ENCODE measurements at places on chromosomes 11 and 22. TPM values are rescaled to one million over a fixed set of nuclear protein-coding genes. Genes with fewer than 3 reads are reported as not detected.
A peak's percentile ranks its signal among the peaks of the same experiment; 100 is the strongest.

The OR2AT4 gene
- not detected for total RNA-seq

The GPR83 gene
- 0.09 TPM for total RNA-seq

The ACRV1 gene
- not detected for total RNA-seq

The DEUP1 gene
- 0.04 TPM for total RNA-seq

The NRIP3 gene
- 1.6 TPM for total RNA-seq

The CD6 gene
- total RNA-seq = 0.18 TPM

The PRDM11 gene
- total RNA-seq = 20.7 TPM

The SCGB1D4 gene
- not detected for total RNA-seq

- no peaks in the 10 kb centered on the region for H3K27me3 ChIP-seq
- no peak overlapping the region for H3K4me3 ChIP-seq
- DNase-seq = no peak
- H3K27ac ChIP-seq = no peak overlapping the region
Observed at GRCh38 chr11:64314805-64315561, 2.4 kb downstream of the TRMT112 start.

GRCh38 chr22:43014316-43014868 is 557 bp downstream of the PACSIN2 start:
- no peaks in the 10 kb centered on the region for H3K27me3 ChIP-seq
- peak overlapping the region; percentile 55 for H3K4me3 ChIP-seq
- peaks cover 15% of the 10 kb centered on the region for H3K4me1 ChIP-seq
- no peaks in the 10 kb centered on the region for H3K36me3 ChIP-seq
- DNase-seq = peak; percentile 68
- peak overlapping the region; percentile 16 for H3K27ac ChIP-seq

DNA sequence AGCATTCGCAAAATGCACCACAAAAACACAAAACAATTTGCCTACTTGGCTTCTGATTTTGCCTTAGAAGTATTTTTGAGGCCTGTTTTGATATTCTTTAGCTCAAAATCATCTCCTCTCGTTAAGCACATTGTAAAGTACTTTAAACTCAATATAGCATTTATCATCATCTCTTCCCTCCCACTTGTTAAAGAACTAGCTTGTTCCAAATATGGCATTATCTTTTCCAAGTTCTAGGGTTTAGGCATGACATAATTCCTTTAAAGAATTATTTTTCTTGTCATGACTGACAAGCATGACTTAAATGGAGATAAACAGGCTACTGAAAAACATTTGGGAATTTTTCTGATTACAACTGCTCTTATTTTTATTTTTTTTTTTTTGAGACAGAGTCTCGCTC is 21.3 kb downstream of the CELF1 start:
- H3K27ac ChIP-seq = no peak overlapping the region
- DNase-seq = no peak
- H3K4me1 ChIP-seq = no peaks in the 10 kb centered on the region
- no peak overlapping the region for H3K4me3 ChIP-seq
- H3K27me3 ChIP-seq = no peaks in the 10 kb centered on the region
- peaks cover 9% of the 10 kb centered on the region for H3K36me3 ChIP-seq

DNA sequence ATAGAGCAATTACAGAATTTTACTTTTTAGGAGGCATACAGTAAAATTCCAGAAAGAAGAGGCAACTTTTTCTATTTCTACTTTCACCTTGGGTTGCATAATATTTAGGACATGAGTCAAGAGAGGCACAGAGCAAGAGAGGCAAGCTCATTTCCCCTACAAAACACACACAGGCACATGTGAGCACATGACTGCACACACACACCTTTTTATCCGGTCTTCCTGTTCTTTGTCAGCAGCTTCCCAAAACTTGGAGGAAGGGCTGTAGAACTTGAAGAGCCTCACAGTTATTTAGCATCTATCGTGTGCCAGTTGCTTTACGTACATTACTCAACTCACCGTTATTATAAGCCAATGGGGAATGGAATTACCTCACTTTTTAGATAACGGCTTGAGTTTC is 37.8 kb upstream of the CCDC179 start:
- H3K4me3 ChIP-seq = no peak overlapping the region
- no peak overlapping the region for H3K27ac ChIP-seq
- DNase-seq = no peak
- no peaks in the 10 kb centered on the region for H3K4me1 ChIP-seq

DNA sequence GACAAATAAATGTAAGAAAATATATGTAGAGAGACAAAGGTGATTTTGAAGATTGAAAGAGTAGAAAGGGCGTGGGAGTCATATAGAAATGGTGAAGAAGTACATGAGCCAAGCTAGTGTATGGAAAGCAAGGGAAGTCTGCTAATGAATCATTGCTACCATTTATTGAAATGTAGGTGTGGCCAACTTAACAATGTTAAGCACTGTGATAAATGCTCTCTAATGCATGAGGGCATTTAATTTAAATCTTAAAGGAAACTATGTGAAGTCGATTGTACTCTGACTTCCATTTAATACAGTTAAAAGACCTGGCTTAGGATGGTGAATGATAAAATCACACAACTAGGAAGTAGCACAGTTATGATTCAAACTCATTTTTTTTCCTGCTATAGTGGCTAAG is 219.9 kb downstream of the CASP12 start:
- H3K27ac ChIP-seq = no peak overlapping the region
- DNase-seq = no peak
- H3K36me3 ChIP-seq = no peaks in the 10 kb centered on the region
- H3K27me3 ChIP-seq = no peaks in the 10 kb centered on the region
- no peak overlapping the region for H3K4me3 ChIP-seq

GRCh38 chr11:128734103-128734831 is 40.4 kb downstream of the FLI1 start:
- no peaks in the 10 kb centered on the region for H3K36me3 ChIP-seq
- peaks cover 7% of the 10 kb centered on the region for H3K27me3 ChIP-seq
- DNase-seq = peak; percentile 80
- H3K4me3 ChIP-seq = no peak overlapping the region
- H3K4me1 ChIP-seq = peaks cover 13% of the 10 kb centered on the region
- peak overlapping the region; percentile 31 for H3K27ac ChIP-seq

GRCh38 chr11:13114566-13115379 is 105.7 kb downstream of the RASSF10 start:
- no peak overlapping the region for H3K27ac ChIP-seq
- H3K27me3 ChIP-seq = no peaks in the 10 kb centered on the region
- H3K36me3 ChIP-seq = no peaks in the 10 kb centered on the region
- no peak overlapping the region for H3K4me3 ChIP-seq
- peaks cover 9% of the 10 kb centered on the region for H3K4me1 ChIP-seq
- DNase-seq = peak; percentile 25

DNA sequence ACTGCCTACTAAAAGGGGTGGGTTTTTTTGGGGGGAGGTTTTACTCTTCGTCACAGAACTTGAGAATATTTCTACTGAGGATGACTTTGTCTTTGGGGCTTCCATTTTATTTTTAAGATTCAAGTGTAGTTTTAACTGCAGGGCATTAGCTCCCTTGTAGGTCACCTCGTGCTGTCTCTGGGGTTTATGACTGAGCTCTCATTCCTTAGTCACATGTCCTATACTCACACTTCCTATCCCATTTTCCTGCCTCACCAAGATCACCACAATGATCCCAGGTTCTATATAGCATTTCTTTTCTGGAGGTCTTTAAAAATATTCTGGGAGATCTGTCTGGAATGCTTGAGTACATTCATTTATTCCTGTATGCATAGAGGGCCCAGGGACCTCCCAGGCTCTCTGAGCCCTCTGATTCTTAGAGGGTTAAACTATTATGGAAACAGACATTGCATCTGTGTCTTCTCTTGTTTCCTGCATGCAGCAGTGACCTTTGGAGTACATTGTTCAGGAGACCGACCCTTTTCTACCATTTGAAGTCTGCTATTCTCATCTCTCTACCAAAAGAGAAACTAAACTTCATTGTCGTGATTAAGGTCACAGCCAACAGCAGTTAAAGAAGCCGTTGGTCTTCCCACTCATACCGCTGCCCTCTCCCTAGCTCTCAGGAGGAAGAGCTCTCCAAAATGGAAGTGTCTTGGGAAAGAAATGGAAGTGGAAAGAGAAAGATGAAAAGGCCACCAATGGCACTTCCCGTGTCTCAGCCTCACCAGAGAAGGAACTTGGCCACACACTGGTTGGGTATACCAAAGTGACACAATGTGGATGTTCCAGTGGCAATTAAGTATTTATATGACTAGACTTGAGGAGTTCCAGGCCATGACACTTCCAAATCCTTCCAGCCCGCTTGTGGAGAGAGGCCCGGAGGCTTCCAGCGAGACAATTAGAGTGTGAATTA is 77.5 kb downstream of the ZBTB16 start:
- peaks cover 3% of the 10 kb centered on the region for H3K27me3 ChIP-seq
- DNase-seq = no peak
- H3K4me3 ChIP-seq = no peak overlapping the region

DNA sequence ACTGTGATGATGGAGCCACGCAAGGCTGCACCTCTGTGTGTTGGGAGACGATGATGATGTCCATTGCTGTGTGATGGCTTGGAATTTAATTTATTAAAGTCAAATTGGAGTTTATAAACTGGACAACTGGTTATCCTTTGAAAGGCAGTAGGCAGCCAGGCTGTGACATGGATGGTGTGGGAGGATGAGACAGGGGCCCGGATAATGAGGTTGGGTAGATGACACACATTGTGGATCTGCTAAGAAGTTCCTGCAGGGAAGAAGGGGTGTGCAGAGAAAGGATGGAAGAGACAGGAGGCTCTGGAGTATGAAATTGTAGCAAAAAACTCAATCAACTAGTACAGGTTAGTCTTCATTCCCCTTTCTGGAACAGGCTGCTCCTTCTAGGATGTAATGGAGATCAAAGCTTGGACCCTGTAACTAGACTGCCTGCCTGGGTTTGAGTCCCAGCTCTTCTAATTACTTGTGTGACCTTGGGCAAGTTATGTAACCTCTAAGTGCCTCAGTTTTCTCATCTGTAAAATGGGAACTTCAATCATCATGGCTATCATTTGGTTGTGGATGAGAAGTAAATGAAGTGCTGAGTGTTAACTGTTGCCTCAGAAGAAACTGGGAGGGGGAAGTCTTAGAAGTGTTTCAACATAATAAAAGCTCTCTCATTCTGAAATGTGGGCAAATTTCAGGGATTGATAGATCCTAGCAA is 4.2 kb upstream of the HINFP start:
- no peaks in the 10 kb centered on the region for H3K27me3 ChIP-seq
- H3K27ac ChIP-seq = no peak overlapping the region
- H3K4me1 ChIP-seq = peaks cover 7% of the 10 kb centered on the region
- peaks cover 44% of the 10 kb centered on the region for H3K36me3 ChIP-seq

DNA sequence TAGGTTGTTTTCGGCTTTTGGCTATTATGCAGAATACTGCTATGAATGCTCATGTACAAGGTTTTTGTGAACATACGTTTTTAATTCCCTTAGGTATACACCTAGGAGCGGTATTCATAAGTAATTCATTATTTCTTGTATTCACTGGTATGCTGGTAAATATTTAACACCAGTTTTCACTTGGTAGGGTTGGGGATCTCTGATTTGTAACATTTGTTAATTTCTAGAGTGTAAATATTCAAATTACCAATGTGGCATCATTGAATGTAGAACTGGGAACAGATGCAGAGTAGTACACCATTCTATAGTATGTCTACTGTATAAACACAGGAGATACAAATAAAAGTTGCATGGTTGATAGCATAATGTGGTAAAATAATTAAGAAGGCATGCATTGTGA is 16.3 kb downstream of the GVQW3 start:
- no peak overlapping the region for H3K4me3 ChIP-seq
- H3K27me3 ChIP-seq = no peaks in the 10 kb centered on the region
- DNase-seq = no peak

- no peaks in the 10 kb centered on the region for H3K27me3 ChIP-seq
- DNase-seq = no peak
- peaks cover 39% of the 10 kb centered on the region for H3K36me3 ChIP-seq
Observed at GRCh38 chr22:23698673-23699235, 7.9 kb downstream of the RGL4 start.

GRCh38 chr11:65712633-65713076 is 603 bp downstream of the KAT5 start:
- no peak for DNase-seq
- H3K36me3 ChIP-seq = peaks cover 50% of the 10 kb centered on the region
- peaks cover 17% of the 10 kb centered on the region for H3K4me1 ChIP-seq
- no peaks in the 10 kb centered on the region for H3K27me3 ChIP-seq
- peak overlapping the region; percentile 95 for H3K27ac ChIP-seq
